ENCODE measurements at places on chromosomes 13 and 19. TPM values are rescaled to one million over a fixed set of nuclear protein-coding genes. Genes with fewer than 3 reads are reported as not detected.
A peak's percentile ranks its signal among the peaks of the same experiment; 100 is the strongest.

- H3K27me3 ChIP-seq, result no peaks in the 10 kb centered on the region
- peak; percentile 52 for DNase-seq
- H3K4me3 ChIP-seq, result no peak overlapping the region
- H3K27ac ChIP-seq, result peak overlapping the region; percentile 27
- no peaks in the 10 kb centered on the region for H3K36me3 ChIP-seq
Observed at GRCh38 chr13:110506859-110507566, 54.5 kb downstream of the RAB20 start.

Gene CAPN12
- total RNA-seq, result 8.4 TPM

- H3K27ac ChIP-seq, result no peak overlapping the region
- no peaks in the 10 kb centered on the region for H3K36me3 ChIP-seq
- no peaks in the 10 kb centered on the region for H3K27me3 ChIP-seq
- no peak overlapping the region for H3K4me3 ChIP-seq
- H3K4me1 ChIP-seq, result peaks cover 4% of the 10 kb centered on the region
Observed at GRCh38 chr19:31286491-31286890, 62.7 kb downstream of the TSHZ3 start.

Gene HIPK4
- not detected for total RNA-seq

DNA sequence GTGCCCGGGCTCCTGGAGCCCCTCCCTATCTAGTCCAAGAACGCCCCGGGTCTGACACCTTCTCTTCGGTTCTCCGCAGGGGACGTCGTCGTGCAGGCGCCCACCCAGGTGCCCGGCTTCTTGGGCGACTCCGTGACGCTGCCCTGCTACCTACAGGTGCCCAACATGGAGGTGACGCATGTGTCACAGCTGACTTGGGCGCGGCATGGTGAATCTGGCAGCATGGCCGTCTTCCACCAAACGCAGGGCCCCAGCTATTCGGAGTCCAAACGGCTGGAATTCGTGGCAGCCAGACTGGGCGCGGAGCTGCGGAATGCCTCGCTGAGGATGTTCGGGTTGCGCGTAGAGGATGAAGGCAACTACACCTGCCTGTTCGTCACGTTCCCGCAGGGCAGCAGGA is 3.4 kb downstream of the PVR start:
- H3K4me3 ChIP-seq, result no peak overlapping the region
- no peak for DNase-seq
- peaks cover 11% of the 10 kb centered on the region for H3K4me1 ChIP-seq
- no peaks in the 10 kb centered on the region for H3K27me3 ChIP-seq
- H3K27ac ChIP-seq, result peak overlapping the region; percentile 14
- H3K36me3 ChIP-seq, result no peaks in the 10 kb centered on the region

Gene ZNF681
- total RNA-seq, result 3.5 TPM

GRCh38 chr13:89153941-89154340 is 1482.8 kb downstream of the SLITRK5 start:
- no peaks in the 10 kb centered on the region for H3K36me3 ChIP-seq
- no peaks in the 10 kb centered on the region for H3K4me1 ChIP-seq
- no peak overlapping the region for H3K4me3 ChIP-seq
- no peaks in the 10 kb centered on the region for H3K27me3 ChIP-seq
- no peak for DNase-seq

DNA sequence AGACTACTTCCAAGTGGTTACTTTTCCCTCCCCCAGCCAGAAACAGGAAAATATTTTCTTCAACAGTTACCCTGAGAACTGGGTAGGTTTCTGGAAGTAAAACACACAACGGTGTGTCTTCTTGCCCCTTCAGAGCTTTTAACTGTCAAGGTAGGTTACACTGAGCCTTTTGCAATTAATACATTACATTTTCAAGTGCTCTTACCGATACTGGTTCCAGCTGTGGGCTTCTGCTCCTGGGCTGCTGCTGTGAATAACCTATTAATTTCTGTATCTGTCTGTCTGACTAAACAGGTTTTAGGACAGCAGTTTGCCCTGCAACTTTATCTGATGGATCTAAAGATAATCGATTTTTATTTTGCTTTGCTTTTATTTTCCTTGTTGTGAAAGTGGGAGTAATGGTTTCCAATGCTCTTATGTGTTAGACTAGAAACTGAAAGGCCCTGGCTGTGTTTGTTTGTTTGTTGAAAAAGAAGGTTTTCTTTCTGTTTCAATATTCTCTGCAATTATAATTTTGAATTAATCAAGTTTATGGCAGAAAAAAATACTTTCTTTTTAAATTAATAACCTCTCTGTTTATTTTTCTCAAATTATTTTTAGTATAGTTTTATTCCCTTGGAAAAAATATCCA is 196.7 kb upstream of the SLITRK6 start:
- H3K36me3 ChIP-seq, result no peaks in the 10 kb centered on the region
- H3K4me1 ChIP-seq, result no peaks in the 10 kb centered on the region
- no peak for DNase-seq
- H3K4me3 ChIP-seq, result no peak overlapping the region
- peaks cover 6% of the 10 kb centered on the region for H3K27me3 ChIP-seq

Gene CYP2F1
- total RNA-seq, result not detected

DNA sequence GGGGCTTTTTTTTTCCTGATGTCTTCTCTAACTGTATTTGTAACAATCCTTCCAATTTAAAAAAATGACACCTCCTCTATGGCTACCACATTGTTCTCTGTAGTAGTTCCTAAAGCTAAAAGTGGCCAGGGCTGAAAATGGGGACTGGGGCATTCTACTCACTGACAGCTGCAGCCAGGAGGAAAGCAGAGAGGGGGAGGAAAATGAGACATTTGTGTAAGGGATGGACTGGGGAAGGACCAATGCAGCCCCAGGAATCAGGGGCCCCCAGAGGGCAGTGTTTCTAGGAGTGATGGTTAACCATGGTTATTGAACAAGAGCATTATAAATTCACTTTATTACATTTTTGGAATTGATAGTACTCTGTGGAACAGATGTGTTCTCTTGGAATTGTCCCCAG is 34.3 kb upstream of the C1QTNF9 start:
- H3K27ac ChIP-seq, result no peak overlapping the region
- no peaks in the 10 kb centered on the region for H3K36me3 ChIP-seq
- H3K4me3 ChIP-seq, result no peak overlapping the region
- no peaks in the 10 kb centered on the region for H3K4me1 ChIP-seq

DNA sequence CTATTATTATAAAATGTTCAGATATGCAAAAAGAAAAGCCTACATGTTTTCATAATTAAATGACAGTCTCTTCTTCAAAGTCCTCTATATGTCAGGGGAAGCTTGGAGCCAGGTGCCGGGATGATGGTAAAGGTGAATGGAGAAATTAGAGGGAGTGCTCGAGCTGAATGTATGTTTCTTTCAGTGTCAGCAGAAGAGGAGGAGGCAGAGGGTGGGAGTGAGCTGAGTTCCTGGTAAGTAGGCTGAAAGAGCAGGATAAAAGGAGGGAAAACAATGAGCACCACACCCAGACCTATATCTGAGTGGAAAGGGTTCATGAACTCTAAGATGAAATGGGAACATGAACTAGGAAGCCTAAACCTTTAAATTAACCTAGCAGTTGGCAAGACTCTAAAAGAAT is 307.6 kb upstream of the NBEA start:
- DNase-seq, result no peak
- no peaks in the 10 kb centered on the region for H3K27me3 ChIP-seq
- H3K4me1 ChIP-seq, result no peaks in the 10 kb centered on the region
- H3K4me3 ChIP-seq, result no peak overlapping the region
- no peak overlapping the region for H3K27ac ChIP-seq
- H3K36me3 ChIP-seq, result no peaks in the 10 kb centered on the region

- H3K4me3 ChIP-seq, result no peak overlapping the region
- no peaks in the 10 kb centered on the region for H3K27me3 ChIP-seq
- H3K27ac ChIP-seq, result no peak overlapping the region
- no peaks in the 10 kb centered on the region for H3K36me3 ChIP-seq
- no peak for DNase-seq
- H3K4me1 ChIP-seq, result no peaks in the 10 kb centered on the region
Observed at GRCh38 chr13:94464771-94465170, 14.7 kb downstream of the DCT start.
